ENCODE measurements at places on chromosomes 3 and 15.

DNA sequence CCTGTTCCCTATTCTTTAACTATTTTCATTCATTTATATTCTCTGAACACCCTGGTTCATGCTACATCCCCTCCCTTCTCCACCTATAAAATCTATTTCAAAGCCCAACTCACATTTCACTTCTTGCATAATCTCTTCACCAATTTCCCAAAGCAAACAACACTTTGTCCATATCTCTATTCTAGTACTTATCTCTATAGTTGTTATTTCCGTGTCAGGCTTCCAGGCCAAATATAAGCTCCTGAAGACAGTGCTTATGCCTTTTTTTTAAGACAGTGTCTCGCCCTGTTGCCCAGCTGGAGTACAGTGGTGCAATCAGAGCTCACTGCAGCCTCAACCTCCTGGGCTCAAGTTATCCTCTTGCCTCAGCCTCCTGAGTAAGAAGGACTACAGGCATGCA lies 43.6 kb downstream of the DNAH12 start:
- no peak for DNase-seq

DNA sequence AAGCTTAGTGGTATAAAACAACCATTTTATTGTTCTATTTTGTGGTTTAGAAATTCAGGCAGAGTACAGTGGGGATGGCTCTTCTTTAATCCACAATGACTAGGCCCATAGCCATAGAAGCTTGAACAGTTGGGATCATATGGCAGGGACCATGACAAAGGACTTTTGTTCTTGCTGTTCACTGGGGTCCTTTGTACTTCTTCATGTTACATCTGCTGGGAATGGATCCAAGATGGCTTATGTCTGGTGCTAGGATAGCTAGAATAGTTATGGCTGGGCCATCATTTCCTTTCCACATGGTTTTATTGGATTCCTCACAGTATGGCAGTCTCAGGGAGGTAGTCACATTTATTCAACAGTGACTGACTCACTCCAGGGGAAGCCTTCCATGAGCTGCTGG lies 427.9 kb upstream of the AGTR1 start:
- DNase-seq: no peak

DNA sequence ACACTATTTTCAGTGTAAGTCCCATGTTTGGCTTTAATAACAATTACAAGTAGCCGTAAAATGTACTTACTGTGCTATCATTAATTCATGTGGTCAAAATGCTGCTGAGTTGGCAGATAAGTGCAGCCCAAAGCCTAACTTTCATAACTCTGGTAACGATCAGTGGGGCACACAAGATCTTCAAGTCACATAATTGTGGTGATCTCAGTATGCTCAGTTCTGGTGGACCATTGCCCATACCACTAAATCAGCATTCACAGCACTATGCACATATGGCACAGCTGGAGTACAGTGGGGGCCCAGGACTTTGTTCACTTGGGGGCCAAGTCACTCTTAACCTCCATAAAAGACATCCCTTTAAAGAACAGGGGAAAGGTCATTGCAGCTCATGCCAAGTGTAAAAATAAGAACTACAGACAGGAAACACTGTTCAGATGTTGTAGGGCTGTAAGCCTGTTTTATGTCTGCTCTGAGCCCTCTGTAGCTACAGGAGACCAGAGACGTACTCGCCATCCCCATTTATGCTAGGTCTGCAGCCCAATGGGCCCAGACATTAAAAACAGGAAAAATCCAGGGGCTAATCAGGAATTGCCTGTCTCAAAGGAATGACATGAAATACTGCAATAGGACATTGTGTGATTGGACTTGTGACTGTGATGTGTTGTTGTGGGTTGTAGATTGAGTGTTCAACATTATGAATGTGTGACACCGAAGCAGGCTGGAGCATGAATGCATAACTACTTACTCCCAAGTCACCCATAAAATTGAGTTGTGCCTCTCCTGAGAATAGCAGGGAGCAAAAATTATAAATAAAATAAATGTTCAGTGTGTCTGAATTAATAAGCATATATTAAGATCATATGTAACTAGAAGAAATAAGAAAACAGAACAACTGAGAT lies 282.5 kb upstream of the EPHA3 start:
- no peak for DNase-seq

DNA sequence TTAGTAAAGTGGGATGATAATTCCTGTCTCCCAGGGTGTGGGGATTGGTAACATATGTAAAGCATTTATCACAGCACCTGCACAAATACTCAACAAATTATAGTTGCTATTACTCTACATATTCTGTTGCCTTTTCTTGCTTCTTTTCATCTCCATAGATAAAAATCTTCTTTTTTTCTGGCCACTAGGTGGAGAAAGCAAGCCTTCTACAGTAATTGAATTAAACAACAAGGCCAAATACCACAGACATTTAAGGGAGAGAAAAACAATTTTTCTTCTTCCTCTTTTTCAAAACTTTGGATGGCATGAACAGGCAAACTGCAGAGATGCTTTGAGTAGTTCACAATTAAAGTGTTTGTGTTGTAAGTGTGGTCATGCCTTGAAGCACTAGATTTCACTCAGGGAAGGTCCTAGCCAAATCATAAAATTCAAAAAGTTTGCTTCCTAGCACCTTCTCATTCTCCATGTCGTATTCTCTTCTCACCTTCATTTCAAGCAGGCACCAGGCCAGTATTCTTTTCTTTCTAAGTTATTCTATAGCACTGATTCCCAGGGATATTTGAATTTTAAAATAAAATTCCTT lies 493.4 kb upstream of the TGFBR2 start:
- peak; percentile 47 for DNase-seq

GRCh38 chr3:23889386-23889785 lies 27.4 kb downstream of the NKIRAS1 start:
- DNase-seq: peak; percentile 28

- no peak for DNase-seq
These were observed 13.2 kb downstream of the C3orf22 start for GRCh38 chr3:126545544-126545943.

DNA sequence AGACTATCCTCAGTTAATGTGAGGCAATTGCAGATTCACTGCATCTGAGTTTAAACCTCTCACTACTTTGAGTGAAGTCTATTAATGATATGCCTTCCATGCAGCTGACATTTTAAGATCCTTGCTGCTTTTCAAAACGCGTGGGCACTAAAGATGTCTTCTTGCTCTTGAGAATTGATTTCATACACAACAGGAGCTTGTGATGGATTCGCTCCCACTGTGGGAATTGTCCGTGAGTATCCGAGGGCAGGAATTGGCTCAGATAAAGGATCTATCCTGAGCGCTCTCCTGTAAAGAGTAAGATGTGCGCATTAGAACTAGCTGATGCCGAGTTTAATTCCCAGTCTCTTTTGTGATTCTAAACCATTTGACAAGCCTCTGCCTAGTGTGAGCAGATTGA lies 167.9 kb downstream of the ROBO2 start:
- no peak for DNase-seq

GRCh38 chr3:69108811-69109210 lies 13.6 kb downstream of the LMOD3 start:
- DNase-seq: no peak

- DNase-seq: no peak
These were observed 23.9 kb downstream of the EIF4E3 start for GRCh38 chr3:71701251-71701762.

DNA sequence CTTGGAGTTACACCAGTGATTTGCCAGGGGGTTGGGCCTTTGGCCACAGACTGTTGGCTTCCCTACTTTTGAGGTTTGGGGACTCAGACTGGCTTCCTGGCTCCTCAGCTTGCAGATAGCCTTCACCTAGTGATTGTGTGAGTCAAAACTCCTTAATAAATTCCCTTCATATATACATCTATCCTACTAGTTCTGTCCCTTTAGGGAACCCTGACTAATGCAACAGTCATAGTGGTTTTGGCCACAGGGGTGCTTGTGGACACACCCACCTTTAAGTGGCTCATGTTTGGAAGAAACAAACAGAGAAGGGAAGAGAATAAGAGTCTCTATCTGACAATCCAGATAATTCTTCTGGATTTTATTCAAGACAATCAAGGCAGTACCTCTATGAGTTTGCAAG lies 457.7 kb downstream of the EPHA3 start:
- DNase-seq: no peak

GRCh38 chr3:128854475-128854874 lies 24.9 kb upstream of the ACAD9 start:
- peak; percentile 83 for DNase-seq

DNA sequence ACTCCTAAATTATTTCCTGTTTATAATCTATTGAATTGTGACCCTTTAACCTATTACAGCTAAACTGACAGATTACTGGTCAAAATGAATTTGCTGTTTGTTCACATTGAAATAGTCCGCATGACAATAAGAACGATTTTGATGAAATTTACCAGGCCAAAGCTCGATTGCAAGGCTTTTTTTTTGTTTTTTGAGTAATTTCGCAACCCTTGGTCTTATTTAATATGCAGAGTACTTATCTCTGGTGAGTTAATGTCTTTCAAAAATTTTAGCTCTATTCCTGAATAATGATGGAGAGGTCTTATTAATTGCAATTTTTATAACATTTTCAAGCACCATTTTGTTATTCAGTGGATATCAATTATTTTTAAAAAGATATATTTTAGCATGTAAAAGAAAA lies 362.4 kb downstream of the OTOL1 start:
- DNase-seq: no peak

DNA sequence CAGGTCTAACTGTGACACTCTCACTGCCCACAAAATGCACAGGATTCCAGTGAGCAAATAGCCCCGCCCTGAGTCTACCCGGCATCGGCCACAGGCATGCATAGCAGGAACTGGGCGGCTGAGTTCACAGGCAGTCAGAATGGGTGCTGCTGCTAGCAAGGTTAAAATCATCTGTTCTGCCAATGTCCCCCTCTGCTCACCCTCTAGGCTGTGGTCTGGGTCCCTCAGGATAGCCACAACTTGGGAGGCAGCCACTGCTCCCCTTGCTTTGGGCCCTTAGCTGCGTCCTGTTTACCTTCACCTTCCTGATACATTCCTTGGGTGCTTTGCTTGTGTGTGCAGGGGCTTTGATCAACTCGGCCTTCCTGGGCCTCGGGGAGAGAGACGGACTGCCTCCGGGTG lies 232.9 kb upstream of the RGMA start:
- DNase-seq: no peak

- DNase-seq: no peak
These were observed 223.7 kb upstream of the NANOGP8 start for GRCh38 chr15:35308802-35309201.

GRCh38 chr3:78174821-78175220 lies 1134.9 kb downstream of the ROBO2 start:
- no peak for DNase-seq

- DNase-seq: no peak
These were observed 77.7 kb downstream of the CEMIP start for GRCh38 chr15:80856809-80857377.

DNA sequence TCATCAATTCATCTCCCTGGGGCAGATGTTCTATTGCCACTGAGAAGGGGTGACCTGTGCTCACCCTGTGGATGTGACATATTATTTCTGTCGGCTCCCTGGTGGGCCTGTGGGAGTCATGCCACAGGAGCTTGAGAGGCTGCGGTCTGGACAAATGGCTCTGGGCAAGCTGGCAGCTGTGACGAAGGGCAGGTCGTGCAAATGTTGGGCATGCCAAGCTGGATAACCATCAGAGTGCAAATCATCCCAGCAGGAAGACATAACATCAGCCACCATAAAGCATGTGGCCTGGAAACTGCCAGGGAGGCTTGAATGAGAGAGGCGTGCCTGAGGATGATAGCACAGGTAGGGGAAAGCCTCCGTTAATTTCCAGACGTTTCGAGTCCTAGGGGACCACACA lies 45.3 kb upstream of the FAM3D start:
- no peak for DNase-seq

GRCh38 chr15:52805351-52806283 lies 15.5 kb upstream of the ONECUT1 start:
- DNase-seq: no peak

DNA sequence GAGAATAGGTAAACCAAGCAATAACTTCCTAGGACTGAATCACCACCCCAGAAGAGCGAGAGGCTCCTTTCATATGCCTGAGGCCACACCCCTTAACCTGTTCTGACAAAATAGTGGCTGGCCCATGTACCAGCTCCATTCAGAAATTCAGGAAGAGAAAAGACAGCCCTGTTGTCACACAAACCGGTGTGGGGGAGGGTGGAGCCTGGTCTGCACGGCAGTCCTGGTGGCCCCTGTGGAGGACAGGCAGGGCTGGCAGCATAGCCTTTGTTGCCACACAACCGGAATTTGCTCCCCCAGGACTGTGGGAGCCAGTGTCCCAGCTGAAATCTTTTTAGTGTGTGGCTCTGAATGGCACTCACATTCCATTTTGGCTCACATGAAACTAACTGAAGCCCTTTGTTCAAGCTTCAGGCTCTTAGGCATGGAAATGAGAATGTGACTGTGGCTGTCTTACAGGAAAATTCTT lies 23.8 kb downstream of the RLBP1 start:
- no peak for DNase-seq

GRCh38 chr3:30421266-30421665 lies 185.1 kb upstream of the TGFBR2 start:
- DNase-seq: peak; percentile 77

GRCh38 chr15:101813803-101814534 lies 2.0 kb downstream of the OR4F15 start:
- no peak for DNase-seq

- no peak for DNase-seq
These were observed 133.2 kb downstream of the ARPP21 start for GRCh38 chr3:35772381-35773015.

- no peak for DNase-seq
These were observed 32.4 kb upstream of the FNDC3B start for GRCh38 chr3:172007065-172007370.

- DNase-seq: no peak
These were observed 54.3 kb downstream of the PDE8A start for GRCh38 chr15:85035980-85036379.

GRCh38 chr15:74890665-74890960 lies 771 bp downstream of the MPI start:
- no peak for DNase-seq

DNA sequence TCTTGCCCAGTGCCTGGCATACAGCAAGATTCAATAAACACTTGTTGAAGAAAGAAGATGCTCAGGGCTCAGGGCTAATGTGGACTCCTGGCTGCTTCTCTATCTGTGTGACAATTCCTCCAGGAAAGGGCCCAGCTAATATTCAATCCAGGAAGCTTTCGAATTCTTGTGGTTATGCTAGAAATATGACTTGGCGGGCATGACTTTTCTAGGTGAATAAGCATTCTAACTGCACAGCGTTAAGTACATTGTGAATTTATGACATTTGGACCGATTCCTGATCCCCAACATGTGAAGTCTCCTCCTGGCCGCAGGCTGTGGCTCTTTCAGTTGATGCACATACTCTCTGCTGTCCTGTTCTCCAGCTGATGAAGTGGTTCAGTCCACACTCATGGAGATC lies 117.0 kb downstream of the IMPG2 start:
- no peak for DNase-seq

DNA sequence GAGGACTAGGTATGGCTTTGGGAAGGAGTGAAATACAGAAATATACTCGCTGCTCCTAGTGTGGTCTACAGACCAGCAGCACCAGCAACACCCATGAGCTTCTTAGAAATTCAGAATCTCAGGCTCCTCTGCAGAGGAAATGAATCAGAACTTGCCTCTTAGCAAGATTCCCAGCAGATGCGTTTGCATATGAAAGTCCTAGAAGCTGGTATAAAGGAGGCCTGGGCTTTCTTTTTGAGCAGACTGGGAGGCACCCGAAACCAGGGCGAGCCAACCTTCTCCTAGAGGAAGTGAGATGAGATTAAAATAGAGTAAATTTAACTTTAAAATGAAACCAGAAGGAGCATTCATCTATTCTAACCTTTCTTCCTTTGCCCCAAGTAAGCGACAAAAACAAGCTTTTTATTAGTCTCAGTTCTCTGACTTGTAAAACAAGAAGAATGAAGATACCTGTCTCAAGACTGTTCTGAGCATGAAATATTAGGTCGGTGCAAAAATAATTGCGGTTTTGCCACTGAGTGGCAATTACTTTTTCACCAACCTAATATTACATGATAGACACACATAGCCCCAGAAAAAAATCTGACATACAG lies 140.0 kb downstream of the PDZRN3 start:
- DNase-seq: no peak
